ENCODE measurements at places on chromosomes 3 and 15. TPM values are rescaled to one million over a fixed set of nuclear protein-coding genes. Genes with fewer than 3 reads are reported as not detected.

The CPEB1 gene
- 1.7 TPM for total RNA-seq

The IL5RA gene
- total RNA-seq = not detected

The GPR176 gene
- 163 TPM for total RNA-seq

The PARP15 gene
- total RNA-seq = not detected

The BUB1B gene
- total RNA-seq = 2.9 TPM

The TMEM207 gene
- not detected for total RNA-seq

The LRRK1 gene
- total RNA-seq = 5.9 TPM

The TMCO5A gene
- not detected for total RNA-seq

The INSYN1 gene
- total RNA-seq = 0.45 TPM

The DNAJB8 gene
- not detected for total RNA-seq

Data from smooth muscle cell of the coronary artery (primary cell).